ENCODE measurements at places on chromosomes 11 and 22.

DNA sequence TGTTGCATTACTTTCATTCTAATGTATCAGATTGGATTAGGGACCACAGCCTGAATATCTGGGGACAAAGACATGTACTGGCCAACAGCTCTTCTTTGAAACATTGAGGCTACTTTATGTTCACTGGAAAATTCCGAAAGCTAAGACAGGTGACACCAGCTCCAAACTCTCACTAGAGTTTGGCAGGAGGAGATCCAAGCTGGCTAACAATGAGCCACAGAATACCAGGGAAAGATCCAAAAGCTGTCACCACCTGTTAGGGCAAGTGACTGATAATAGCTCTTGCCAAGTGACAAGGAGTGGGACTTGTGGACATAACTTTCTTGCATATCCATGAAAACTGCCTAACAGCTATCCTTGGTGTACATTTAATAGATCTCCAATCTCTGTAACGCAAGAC lies 333.3 kb downstream of the TTC28 start:
- no peak for DNase-seq

GRCh38 chr11:12831471-12832202 lies 157.4 kb downstream of the TEAD1 start:
- no peak for DNase-seq

DNA sequence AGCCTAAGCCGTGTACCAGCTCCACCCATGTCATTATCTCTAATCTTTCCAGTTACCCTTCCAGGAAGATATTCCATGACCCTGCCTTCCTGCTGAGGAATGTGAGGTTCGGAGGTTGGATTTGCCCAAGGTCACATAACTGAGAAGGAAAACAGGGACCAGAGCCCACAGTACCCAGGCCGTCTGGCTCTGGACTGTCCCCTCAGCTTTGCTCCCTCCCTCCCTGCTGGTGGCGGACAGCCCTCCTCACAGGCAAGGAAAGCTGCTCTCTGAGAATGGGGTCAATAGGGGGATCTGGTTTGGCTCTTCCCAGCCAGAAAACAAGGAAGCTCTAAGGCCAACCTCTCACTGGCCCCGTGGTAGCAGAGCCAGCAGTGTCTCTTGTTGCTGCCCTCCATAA lies 63.3 kb downstream of the SYN3 start:
- no peak for DNase-seq

DNA sequence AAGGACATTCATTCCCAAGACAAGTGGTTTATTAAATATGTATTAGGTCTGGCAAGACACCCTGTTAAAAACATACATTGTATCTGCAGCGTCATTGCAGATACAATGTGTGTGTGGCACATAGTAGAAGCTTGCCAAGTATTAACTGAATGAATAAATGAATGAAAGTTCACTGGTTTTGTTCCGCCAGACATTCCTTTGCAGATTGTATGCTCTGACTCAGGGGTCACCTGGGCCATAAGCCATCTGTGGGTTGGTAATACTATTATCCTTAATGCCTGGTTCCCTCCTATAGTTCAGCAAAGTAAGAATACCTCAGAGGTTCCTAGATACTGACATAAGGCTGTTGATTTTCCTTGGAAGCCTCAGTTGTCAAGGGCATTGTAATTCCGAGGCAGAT lies 377.3 kb upstream of the CCDC90B start:
- DNase-seq, result no peak

GRCh38 chr11:38460896-38461295 lies 1862.9 kb upstream of the RAG2 start:
- DNase-seq, result no peak

DNA sequence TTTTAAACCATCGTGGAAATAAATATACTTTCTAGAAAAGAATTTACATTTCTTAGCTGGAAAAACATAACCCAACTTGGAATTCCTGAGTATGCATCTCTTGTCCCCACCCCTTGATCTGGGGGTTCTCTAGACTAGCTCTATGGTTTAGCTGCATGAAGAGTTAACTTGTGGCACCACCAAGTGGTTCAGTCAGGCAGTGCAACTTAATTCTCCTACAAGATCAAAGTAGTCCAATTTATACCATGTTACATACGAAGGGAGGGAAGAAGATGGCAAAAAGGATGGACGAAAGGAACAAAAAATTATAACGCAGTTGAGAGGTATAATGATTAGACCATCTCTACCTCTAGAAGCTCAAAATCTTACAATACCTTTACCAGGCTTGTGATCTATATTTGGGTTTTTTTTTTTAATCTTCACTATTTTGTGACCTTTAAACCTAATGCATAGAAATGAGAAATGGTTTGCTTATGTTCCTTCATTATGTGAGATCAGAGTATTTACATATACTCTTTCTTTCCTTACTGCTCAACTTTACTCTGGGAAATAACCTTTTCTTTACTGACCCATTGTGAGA lies 28.5 kb upstream of the ALKBH3 start:
- DNase-seq, result peak; percentile 67

GRCh38 chr11:119683783-119684182 lies 45.2 kb downstream of the NECTIN1 start:
- DNase-seq, result no peak

GRCh38 chr22:46815896-46816731 lies 53.7 kb downstream of the TBC1D22A start:
- no peak for DNase-seq

DNA sequence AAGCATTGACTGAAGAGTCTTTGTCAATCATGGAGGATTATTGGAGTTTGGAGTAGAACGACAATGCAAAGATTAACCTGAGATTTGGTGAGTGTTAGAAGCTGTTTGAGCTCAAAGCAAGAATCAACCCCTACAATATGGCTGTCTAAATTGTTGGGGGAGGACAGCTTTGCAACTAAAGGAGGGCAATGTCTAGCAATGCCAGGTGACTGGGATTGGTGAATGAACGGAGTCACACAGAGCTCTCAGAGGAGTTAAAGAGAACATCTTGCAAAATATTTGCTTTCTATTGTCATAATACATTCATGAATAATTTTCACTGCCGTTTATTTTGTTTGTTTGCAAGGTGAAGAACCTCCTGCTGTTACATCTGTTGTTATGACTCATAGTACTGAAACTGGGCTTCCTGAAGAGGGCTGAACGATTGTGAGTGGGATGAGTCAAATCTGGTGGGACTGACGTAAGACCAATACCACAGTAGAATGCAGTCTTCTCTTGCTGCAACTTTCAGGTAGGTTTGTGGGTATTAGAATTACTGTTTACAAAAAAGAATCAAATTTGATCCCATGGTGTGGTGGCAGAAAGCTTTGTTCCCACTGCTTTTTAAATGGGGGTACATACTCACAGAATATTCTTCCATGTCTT lies 281.9 kb downstream of the CADM1 start:
- DNase-seq, result no peak

DNA sequence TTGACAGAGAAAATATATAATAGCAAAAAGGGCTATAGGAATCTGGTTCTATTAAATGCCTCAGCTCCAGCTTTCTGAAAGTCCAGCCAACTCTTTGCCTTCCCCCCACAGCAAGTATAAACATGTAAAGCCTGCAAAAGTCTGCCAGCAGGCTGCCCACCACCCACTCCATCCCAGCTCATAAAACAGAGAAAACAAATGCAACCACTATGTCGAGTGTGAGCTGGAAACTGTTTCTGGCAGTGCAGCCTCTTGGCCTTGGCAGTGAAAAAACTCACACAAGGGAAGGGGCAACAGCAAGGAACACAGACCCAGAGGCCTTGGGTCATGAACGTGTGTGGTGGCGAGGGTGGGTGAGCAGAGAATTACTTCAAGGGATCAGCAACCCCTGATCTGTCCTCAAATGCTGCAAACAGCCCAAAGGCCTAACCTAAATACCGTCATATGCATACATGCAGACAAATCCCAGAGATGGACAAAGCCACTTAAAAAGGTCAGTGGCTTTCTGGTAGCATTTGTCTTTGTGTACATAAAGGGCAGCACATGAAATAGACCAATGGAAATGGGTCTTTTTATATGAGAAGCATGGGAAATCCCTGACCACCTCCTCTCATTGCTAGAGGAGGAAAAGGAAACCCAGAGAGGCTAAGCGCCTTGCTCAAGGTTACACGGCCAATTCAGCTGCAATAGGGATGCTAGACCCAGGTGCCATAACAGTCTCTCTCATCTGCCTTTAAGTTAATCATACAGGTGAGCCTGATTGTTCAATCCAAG lies 74.8 kb downstream of the NAT10 start:
- no peak for DNase-seq

- DNase-seq, result no peak
Measured at GRCh38 chr22:37926771-37927636, 20.9 kb downstream of the MICALL1 start.

GRCh38 chr11:127049486-127049885 lies 48.9 kb upstream of the KIRREL3 start:
- no peak for DNase-seq

- DNase-seq, result peak; percentile 58
Measured at GRCh38 chr22:37188901-37189466, 937 bp upstream of the C1QTNF6 start.

DNA sequence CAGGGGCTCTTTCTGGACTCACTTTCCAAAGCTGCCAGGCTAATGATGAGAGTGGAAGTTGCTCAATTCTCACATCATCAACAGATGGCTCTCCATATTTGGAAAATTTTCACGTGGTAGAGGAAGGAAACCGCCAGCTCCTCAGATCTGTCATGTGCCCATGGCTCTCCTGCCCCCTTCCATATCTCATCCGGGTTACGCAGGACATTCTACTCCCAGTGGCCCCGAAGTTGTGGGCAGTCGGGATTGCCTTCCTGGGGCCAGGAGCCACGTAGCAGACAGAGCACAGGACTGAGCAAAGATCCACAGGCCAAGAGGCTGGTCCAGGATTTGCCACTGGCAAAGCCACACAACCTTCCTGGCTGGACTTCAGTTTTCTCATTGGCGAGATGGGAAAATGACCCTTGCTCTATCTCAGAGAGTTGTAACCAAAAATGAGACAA lies 38.8 kb downstream of the RPUSD4 start:
- DNase-seq, result no peak

DNA sequence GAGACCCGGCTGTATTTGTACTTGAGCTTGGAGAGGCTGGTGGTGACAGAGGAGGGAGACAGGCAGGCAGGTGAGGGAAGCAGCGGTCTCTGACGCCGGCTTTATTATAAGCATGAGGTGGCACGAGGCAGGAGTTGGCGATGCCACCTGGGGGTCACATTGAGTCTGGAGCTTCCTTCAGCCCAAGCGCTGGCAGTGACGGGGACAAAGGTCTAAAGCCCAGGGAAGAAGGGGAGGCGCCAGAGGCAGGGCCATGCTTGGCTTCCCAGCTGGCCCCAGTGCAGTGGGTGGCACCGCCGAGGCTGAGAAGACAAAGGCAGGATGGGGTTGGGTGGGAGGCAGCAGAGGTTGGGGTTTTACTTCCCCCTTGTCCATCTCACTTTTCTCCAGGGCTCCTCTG lies 4.5 kb downstream of the FXYD2 start:
- no peak for DNase-seq

- DNase-seq, result no peak
Measured at GRCh38 chr11:16738947-16739815, 734 bp downstream of the C11orf58 start.

DNA sequence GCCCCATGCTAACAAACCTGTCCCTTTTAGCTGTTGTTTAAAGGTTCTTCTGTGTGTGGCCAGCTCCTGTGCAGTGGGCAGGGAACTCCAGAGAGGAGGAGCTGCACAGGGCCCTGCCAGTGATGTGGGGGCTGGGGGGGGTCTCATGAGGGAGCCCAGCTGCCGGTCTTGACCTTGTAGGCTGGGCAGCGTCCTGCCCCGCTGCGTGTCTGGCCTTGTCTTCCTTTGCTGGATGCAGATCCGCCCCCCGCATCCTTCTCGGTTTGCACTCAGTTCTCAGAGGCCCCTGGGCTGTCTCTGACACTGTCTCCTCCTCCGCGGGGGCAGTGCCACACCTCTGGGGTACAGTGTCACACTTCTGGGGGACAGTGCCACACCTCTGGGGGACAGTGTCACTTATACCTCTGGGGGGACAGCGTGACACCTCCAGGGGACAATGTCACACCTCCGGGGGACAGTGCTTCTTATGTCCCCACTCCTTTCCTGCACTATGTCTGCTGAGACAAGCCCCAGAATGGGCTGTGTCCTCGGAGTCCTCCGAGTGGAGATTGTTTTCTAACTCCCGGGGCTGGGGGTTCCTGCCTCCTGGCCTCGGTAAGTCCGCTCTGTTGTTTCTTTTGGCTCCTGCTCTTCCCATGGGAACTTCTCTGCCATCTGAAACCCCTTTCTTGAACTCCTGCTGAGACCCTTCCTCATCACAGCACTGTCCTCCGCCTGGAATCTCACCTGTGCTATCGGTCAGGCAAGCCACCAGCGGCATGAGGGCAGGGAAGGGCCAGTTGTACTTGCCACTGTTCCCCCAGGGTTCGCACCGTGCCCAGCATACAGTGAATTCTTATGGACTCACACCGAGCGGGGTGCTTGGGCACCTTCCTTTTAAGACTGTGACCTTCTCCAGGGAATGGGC lies 788.3 kb downstream of the TBC1D22A start:
- DNase-seq, result no peak

- no peak for DNase-seq
Measured at GRCh38 chr22:42994917-42995562, 19.9 kb downstream of the PACSIN2 start.

DNA sequence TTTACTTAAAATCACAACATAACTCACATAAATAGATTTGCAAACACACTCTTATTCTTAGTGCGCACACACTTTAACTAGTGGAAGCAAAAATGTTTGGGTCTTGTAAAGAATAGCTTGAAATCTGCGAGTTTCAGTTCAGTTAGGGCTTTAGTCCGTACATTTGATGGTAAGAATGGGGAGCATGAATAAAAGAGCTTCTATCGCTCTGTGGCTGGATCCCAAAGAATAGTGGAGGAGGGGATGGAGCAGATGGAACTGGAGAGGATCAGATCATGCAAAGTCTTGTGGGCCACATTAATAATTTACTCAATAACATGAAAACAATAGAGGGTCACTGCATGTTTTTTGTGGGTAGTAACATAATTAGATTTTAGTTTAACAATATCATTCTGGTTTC lies 44.3 kb downstream of the DNHD1 start:
- DNase-seq, result no peak

DNA sequence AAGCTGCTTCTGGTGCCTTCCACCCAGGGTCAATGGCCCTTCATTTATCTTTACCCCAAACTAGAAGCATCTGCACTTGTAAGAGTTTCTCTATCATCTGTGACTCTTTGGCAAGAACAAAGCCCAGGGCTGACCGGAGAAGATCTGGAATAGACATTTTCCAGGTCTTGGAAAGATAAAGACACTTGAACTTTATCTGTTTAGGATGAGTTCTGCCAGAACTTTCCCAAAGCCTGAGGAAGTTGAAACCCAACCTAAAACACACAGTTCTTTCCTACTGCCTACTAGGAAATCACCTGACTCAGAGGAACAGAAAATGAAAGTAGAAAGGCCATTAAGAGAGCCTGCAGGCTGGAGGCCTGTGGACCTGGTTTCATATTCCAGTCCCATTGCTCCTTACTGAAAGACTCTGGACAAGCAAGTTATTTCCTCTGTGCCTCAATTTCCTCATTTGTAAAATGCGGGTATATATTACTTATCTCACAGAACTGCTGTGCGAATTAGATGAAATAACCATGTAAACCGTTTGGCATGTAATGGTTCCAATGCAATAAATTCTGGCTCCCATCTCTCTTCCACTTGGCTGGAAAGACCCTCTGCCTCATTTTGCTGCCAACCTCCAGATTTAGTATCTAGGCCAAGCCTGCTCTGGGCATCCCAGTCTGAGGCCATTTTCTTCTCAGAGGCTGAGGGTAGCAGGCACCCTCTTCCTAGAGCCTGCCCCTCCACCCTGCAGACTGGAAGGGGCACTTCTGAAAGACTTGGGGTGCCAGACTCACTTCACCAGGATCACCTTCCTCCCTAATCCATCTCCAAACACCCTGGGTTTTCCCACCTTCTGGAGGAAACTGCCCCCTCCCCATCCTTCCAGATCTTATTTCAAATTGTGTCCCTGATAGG lies 1.2 kb downstream of the UBE2L6 start:
- DNase-seq, result no peak

Measured in HCT116 (cell line).